ENCODE measurements at places on chromosomes 7 and 10.

DNA sequence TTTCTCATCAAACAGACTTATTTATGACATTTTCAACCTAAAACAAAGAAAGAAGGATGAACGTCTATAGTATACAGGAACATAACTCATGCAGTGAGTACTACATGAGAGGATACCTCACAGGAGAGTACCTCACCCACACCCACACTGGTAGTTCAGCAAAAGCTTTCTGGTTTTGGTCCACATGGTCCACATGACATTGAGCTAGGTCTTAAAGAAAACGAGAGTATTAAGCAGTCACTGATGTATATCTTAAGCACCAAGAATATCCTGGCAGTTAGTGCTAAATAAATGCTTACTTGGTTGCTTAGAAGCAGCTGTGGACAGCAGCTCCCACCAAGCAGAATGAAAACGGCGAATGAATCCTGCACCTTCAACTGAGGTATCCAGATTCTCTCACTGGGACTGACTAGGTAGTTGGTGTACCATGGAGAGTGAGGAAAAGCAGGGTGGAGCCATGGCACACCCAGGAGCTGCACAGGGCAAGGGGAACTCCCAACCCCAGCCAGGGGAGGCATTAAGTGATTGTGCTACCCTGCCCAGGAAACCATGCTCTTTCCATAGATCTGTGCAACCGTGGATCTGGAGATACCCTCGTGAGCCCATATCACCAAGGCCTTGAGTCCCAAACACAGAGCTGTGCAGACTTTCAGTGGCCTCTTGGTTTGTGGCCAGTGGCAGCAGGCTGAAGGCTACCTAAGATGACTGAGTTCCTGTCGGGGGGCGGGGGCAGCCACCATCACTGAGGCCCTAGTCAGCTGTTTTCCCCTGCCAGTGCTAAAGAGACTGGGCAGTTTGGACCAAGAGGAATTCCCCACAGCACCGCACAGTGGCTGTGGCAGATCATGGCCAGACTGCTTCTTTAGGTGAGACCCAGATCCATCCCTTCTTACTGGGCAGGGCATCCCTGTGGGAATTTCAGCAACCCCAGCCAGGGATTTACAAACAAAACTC, 143.4 kb downstream of the SGMS1 start:
- DNase-seq, result no peak

GRCh38 chr10:63125459-63125858, 7.7 kb upstream of the NRBF2 start:
- no peak for DNase-seq

DNA sequence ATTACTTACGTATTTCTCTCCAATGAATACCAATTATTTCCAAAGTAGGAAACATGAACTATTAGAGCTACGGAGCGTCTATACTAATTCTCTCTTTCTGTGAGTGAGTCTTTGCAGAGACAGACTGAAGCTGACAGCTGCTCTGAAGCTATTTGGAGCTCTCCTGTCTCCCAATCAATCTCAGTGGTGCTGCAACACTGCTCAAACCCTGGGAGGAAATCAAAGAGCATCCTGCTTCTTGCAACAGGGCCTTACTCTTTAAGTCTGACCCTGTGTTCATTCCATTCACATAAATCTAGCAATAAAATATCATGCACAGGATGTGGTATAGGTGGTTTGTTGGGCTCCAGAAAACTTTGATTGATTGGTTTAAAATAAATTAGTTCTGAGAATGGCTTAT, 685.7 kb upstream of the IGFBP3 start:
- DNase-seq, result no peak

GRCh38 chr7:25753837-25754236, 398.2 kb upstream of the NFE2L3 start:
- DNase-seq, result no peak

GRCh38 chr7:94127026-94127425, 122.9 kb upstream of the BET1 start:
- no peak for DNase-seq

DNA sequence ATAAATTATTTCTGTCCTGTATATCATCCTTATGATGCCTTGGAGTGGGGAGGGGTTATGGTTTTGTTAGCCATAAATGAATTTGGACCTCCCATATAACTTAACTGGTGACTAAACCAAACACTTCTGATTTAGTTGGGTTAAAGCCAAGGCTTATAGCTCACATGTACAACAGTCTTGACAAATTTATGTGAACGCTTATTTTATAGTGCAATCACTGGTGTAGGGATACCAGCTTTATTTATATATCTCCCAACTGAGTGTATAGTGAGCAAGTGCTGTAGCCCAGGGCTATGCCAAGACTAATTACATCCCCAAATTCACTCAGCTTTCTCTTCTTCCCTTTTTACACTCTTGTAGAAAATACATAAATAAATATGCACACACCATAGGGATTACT, 956.2 kb downstream of the SORCS3 start:
- no peak for DNase-seq
